Left forelimb (tissue), 1 donor: ENCODE measurements at places on chromosomes 12 and 14.

DNA sequence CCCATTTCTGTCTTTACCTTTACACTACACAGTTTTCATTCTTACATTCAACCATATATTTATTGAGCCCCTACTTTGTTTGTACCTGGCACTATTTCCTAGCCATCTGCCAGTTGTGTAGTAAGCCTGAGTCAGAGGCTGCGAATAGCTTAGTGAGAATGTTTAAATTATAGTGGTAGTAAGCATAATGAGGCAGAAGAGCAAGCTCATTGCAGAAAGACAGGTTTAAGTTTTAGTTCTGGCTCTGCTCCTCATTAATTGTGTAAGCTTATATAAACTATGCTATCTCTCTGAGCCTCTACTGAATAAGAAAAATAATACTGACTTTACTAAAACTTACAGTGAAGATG lies 123.5 kb downstream of the NAV3 start:
- no peak for DNase-seq

- DNase-seq: no peak
These were observed 347.2 kb upstream of the DCN start for GRCh38 chr12:91529829-91530228.

DNA sequence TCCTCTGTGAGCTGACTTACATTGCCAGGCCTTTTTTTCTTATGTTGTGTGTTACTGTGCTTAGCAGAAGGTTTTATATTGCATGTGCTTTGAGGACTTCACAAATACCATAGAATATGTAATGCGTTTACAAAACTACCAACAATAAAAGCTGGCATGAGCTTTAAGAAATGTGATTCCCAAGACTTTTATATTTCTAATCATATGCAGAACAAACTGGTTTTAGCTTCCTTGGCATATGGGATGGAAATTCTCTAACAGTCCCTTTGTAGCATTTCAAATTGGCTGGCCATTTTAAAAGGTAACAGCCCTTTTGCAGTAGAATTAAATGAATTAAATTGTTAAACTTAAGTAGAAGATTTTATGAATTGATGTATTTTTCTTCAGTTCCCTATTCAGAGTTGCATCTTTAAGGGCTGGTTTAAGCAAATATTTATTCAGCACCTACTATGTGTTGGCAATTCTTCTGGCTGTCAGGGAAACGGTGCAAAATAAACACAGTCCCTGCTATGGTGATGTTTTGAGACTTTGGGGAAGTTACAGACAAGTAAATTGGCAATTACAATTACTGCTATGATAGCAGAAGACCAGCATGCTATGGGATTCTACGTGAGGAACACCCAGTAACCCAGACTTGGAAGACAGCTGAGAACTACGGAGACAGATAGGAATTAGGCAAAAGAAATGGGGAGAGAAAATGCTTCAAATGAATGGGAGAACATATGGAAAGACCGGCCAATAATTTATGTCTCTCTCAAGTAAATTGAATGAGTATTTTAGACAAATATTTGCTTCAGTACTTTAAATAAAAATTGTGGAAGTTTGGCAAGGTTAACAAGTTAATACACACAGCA lies 446.4 kb downstream of the EGLN3 start:
- DNase-seq: no peak

GRCh38 chr14:33110737-33111443 lies 172.2 kb downstream of the NPAS3 start:
- no peak for DNase-seq

- no peak for DNase-seq
These were observed 90.8 kb downstream of the C2CD5 start for GRCh38 chr12:22453511-22453910.

GRCh38 chr14:53538316-53538881 lies 385.3 kb upstream of the DDHD1 start:
- DNase-seq: no peak

DNA sequence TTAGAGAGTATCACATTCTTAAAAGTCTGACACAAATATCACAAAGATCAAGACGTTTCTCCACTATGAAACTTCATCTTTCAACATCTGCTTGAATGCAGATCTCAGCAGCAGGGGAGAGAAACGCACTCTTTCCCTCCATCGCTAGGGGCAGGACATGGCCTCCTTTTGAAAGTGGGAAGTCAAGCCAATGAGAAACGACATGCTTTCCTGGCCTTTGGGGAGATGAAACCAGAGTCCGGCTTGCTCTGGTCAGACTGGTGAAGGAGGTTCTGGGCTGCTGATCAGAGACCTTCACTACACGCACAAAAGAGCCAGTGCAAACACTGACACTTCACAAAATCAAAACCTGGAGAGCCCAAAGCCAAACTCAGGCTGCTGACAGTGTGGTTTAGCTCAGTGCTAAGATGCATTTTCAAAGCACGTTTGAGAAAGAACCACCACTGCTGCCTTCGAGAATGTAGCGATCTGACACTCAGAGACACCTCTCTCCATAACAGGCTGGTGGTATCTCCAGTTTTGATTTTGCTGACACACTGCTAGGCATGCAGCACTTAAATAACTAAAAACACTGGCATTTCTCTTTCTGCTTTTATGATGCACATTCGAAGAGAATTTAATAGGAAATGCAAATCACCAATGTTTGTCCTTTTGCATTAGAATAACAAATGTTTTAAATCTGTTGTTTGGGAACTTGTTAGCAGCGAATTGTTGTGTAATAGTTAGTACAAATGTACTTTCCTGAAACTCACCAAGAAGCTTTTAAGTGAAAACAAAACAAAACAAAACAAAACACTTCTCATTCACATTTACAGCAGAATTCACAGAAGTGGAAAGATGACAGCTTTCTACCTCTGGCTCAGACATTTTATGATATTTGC lies 93.9 kb upstream of the OVCH1 start:
- no peak for DNase-seq

- DNase-seq: no peak
These were observed 165.3 kb downstream of the SNAPC1 start for GRCh38 chr14:61927520-61927919.

DNA sequence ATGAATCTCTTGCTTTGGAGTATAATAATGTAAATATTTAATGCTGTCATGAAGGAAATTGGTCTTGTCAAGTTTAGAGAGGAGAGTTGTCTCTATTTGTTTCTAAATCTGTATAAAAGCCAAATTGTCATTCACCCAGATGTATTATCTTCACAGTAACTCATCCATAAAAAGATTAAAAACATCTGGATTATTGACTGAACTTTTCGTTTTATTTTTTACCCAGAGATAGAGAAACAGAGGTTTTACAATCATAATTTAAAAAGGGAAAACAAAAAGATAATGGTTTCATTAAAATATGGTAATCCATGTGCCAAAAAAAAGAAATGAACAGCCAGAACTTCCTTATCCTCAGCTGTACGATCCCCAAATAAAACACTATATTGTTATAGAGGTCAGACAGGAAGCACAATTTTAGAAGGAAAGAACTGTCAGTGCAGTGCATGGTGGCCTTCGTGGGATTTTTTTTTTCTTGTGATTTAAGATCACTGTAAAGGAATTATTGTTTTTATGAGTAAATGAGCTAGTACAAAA lies 125.9 kb downstream of the ACSS3 start:
- DNase-seq: no peak

- no peak for DNase-seq
These were observed 153.6 kb downstream of the PHLDA1 start for GRCh38 chr12:75877763-75878621.

DNA sequence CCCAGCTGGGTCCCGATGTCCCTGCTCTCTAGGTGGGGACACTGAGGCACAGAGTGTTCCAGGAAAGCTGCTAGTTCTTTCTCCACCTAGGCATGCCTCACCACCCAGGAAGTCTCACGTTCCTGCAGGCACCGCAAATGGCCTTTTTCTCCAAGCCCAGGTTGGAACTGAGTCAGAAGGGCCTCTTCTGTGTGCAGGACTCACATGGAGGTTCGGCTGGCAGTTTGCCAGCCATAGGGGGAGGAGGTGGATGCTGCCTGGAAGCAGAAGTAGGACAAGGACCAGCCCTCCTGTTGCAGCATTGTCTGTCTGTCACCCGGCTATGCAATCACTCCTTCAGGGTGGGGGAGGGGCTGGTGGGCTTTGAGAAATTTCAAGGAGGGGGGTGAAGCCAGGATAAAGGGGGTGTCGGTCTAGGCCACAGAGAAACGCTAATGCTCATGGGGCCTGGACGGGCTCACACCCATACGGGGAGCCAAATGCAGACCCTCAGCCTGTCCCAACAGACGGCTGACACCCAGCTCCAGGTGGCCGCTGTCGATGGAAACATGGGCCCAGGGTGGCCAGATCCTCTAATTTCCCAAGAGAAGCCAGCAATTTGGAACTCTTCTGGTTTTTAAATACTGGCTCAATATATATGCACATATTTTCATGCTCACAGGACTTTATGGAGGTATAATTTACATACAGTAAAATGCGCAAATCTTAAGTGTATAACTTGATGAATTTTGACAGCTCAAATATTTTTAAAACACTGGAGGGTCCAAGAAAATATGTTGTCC lies 120.5 kb downstream of the PHETA1 start:
- no peak for DNase-seq

GRCh38 chr12:47407463-47408129 lies 298.2 kb downstream of the RPAP3 start:
- DNase-seq: no peak
